ENCODE measurements at places on chromosomes 13 and 19. TPM values are rescaled to one million over a fixed set of nuclear protein-coding genes. Genes with fewer than 3 reads are reported as not detected.
A peak's percentile ranks its signal among the peaks of the same experiment; 100 is the strongest.

Gene PSG7
- not detected for polyA plus RNA-seq

GRCh38 chr19:11530432-11530831, 1.5 kb upstream of the ECSIT start:
- DNase-seq, result peak; percentile 81

DNA sequence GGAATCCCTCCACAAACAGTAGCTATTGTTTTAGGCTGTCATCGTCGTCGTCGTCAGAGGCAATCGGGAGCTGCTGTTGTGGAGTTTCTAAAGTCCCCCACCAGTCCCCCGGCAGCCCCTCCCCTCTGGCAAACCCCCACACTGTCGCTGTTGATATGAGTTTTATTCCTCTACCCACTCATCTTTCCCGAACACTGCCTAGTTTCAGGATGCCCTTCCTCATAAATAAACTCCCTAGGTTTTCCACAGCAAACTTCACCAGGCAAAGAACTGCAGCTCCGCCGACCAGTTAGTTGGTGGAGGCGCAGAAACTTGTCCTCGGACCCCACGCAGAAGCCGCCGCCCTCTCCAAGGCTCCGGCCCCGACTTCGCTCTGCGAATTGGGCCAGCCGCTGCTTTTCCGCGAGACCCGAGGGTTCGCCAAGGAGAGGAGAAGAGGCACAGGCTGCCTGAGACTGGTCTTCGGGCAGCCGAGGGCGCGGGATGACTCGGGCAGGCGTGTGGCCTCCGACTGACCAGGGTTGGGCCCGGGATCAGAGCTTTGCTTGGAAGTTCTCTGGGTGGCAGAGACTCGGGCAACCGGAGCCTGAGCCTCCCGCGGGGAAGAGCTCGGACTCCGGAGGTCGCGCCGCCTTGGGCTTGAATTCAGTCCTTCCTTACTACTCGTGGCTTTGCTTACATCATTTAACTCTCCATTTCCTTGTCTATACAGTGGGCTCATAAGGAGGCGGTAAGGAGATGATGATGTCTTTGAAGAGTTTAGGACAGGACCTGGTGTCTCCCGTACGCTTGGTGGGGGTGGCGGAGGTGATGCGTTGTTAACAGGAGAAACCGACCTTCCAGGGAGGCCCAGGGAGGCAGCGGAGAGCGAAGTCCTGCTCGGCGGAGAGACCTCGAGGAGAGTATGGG, 7.9 kb downstream of the PDX1 start:
- no peak for DNase-seq

DNA sequence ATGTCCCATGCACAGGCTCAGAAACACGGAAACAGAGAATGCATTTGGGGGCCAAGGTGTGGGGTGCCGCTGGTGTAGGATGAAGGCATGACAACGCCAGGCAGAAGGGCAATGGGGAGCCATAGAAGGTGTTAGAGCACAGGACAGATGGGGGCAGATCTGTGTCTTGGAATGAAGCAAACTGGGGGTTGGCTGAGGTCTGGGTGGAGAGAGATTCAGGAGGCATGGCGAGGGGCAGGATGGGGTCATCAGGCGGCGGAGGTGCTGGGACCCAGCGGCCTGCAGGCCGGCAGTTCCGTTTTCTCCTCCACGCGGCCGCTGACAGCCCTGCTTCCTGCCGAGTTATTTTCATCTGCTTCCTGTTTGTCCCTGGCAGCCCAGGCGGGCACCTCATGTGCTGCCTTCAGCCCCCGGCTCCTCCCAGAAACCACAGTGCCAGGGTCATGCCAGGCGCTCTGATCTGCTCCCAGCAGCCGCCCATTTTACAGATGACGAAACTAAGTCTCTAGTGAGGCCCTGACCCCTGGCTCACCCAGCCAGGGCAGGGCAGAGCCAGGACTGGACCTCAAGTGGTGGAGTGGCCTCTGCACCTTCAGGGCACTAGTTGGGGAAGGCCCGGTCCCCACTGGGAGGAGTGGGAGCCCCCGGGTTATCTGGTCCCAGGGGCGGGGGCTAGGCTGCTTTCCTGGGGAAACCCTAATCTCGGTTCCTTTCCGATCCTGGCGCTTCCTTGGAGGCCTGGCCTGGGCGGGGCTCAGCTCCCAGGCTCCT, 2.2 kb downstream of the ARHGAP45 start:
- no peak for DNase-seq

Gene ZSCAN1
- polyA plus RNA-seq, result 0.27 TPM

- DNase-seq, result no peak
Observed at GRCh38 chr13:79432086-79432485, 26.0 kb upstream of the RBM26 start.

Gene SLC17A7
- not detected for polyA plus RNA-seq

DNA sequence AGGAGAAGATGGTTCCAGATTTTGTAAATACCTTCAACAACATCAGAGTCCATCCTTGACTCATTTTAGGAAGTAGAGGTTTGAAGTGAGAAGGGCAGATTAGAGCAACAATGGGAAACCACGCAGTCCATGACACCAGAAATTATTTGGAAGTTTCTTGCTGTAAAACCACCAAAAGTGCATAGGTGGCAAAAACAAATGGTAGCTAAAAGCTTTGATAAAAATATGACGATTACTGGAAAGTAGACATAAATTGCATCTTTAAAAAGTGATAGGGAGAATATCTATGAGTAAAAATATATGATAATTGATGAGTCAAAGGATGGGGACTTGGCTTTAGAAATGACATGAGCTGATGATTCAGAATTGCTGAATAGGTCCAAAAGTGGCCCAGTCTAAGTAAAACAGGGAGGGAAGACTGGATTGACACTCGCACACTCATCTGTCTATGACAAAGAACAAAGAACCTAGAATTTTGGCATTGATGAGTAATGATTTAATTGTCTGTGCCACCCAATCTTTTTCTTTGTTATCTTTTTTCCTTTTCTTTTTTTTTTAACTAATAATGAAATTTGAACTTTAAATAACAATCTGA, 472.2 kb downstream of the MYO16 start:
- DNase-seq, result peak; percentile 8

DNA sequence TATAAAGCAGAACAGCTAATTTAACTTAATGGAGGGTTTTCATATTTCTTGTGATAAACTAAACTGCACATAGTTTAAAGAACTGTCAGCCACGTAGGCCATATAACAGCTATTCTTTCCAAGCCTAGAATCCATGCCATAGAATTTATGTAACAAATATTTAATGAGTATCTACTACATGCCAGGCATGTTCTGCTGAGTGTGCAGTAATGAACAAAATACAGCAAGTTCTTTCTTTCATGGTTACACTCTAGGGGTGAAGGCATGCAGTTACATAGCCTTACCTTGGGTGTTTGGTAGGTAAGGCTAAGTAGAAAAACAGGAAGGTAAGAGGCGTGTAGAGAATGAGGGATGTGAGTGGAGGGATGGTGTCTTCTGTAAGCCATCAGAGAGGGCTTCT, 4.6 kb downstream of the URI1 start:
- DNase-seq, result no peak

GRCh38 chr19:7450243-7451223, 38.3 kb downstream of the PEX11G start:
- peak; percentile 10 for DNase-seq

DNA sequence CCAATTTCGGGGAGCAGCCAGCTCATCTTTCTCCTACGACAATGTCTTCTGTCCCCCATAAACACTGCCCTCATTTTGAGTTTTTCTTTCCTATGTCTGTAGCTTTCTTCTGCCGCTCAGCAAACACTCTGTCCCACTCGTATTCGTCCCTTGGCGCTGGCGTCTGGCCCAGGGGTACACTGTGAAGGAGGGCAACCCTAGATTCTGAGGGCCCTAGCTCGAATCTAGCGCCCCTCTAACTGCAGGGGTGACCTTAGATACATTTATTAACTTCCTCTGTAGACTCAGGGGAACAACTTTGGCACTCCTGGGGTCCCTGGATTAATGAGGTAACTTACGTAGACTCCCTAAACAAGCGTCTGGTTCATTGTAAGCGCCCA, 677 bp upstream of the LRCH1 start:
- DNase-seq, result peak; percentile 15

Gene KLK11
- polyA plus RNA-seq, result not detected

Gene CNN1
- 30.0 TPM for polyA plus RNA-seq

- DNase-seq, result peak; percentile 7
Observed at GRCh38 chr19:1608359-1609102, 3.3 kb upstream of the UQCR11 start.

- DNase-seq, result no peak
Observed at GRCh38 chr13:110214637-110215036, 92.3 kb downstream of the COL4A1 start.

Gene DENND1C
- polyA plus RNA-seq, result not detected

DNA sequence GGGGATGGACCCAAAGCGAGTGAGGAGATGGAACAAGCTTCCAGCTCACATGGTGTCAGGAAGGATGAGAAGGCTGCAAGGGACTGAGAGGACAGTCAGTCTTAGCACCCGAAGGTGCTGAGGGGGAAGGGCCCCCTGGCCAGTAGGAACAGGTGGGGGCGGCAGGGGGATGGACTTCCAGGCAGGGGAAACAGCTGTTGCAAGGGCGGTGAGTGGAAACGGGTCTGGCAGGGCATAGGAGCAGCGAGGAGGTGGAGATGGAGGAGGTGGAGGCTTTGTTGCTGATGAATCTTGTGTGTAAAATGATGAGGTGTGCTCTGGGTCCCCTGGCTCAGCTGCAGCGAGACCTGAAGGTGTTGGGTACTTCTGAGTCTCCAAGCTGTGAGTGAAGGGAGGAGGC, 1.2 kb downstream of the MAP1S start:
- peak; percentile 39 for DNase-seq

Gene ZFR2
- not detected for polyA plus RNA-seq

Gene KIR3DL2
- polyA plus RNA-seq, result not detected

DNA sequence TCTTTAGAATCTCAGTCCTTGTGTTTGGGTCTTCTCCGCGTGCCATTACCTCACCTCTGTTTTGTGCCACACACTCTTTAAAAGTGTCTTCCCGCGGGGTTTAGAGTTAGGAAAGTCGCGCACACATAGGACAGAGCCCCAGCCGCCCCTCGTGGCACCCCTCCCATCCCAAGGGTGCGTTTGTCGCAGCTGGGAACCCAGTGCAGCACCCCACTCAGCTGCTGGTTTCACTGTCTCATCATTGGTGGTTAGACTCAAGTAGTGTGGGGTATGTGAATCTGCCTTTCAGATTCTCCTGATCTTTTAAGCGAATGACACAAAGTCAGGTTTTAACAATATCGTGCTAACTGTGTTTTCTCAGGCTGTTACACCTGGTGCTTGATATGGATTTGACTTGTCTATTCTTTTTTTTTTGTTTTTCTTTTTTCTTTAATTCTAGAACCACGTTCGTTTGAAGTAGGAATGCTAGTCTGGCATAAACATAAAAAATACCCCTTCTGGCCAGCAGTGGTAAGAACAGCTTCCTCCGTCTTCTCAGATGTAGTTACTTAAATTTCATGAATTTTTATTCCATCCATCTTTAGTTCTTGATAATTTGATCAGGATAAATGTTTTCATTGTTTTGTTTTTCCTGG, 19.5 kb upstream of the NDUFS7 start:
- peak; percentile 31 for DNase-seq

GRCh38 chr13:91214031-91214430, 133.5 kb upstream of the MIR17HG start:
- DNase-seq, result no peak

- no peak for DNase-seq
Observed at GRCh38 chr13:29448174-29448573, 147.3 kb downstream of the SLC7A1 start.

Gene CYP4F8
- polyA plus RNA-seq, result not detected

DNA sequence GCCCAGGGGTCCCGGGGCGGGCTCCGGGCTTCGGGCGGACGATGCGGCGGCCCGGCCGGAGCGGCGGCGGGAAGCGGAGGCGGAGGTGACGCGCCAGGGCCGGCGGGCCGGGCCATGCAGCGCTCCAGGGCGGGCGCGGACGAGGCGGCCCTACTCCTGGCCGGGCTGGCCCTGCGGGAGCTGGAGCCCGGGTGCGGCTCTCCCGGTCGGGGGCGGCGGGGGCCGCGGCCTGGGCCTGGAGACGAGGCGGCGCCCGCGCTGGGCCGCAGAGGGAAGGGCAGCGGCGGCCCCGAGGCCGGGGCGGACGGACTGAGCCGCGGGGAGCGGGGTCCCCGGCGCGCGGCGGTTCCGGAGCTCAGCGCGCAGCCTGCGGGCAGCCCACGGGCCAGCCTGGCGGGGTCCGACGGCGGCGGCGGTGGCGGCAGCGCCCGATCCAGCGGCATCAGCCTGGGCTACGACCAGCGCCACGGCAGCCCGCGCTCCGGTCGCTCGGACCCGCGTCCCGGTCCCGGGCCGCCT, 362 bp downstream of the WTIP start:
- DNase-seq, result peak; percentile 87

Gene SPACA4
- not detected for polyA plus RNA-seq

- peak; percentile 50 for DNase-seq
Observed at GRCh38 chr19:48881741-48882657, 9.8 kb downstream of the PPP1R15A start.

DNA sequence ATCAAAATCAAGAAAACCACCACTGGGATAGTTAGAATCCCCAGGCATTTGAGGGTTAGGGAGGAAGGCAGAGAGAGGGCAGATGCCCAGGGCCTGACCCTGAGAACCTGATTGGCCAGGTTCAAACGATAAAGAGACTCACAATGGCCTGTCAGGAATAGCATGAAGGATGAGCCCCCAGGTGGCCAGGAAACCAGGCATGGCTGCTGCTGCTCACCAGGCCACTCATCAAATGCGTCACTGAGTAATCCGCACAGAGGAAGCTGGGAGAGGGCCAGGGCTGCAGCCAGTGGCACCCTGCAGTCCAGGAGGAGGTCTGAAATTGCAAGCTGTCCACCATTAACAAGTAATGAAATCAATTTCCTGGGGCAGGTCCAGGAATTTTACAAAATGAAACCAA, 111.3 kb downstream of the KATNAL1 start:
- no peak for DNase-seq

DNA sequence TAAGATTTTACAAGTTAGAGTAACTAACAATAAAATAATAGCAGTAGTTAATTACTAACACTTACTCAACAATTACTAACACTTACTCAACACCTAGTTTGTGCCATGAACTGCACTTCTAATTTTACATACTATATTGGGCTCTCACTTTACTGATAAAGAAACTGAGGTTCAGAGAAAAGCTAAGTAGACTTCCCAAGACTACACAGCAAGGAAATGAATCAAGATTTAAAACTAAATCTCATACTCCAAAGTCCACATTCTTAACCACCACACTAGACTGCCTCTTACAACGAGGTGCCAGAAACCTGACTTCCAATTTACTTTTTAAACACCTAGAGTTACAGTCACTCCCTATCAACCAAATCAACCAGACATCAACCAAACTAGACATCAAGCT, 25.1 kb downstream of the RBM26 start:
- DNase-seq, result no peak

- DNase-seq, result peak; percentile 62
Observed at GRCh38 chr13:79455331-79455730, 25.6 kb upstream of the NDFIP2 start.

Gene AZU1
- polyA plus RNA-seq, result not detected

Gene OR7C1
- not detected for polyA plus RNA-seq

GRCh38 chr19:18440936-18441803, 3.2 kb upstream of the ISYNA1 start:
- no peak for DNase-seq

GRCh38 chr19:50695251-50696093, 24.1 kb downstream of the SHANK1 start:
- peak; percentile 41 for DNase-seq

DNA sequence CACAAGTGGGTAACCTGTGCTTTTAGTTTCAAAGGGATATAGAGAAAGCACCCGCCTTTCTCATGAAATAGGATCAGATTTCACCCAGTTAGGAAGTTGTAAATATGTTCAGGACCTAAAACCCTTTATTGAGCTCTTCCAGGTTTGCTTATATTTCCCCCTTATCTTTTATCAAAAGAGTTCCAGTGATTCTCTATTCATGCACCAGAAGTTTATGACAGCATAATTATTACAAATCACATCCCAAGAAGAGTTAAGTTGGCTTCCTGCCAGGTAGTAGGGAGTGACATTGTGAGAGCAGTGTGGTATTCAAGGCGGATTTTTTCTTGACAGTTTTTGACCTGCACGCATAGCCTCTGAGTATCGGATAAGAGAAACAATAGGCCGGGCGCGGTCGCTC, 190.3 kb downstream of the STK24 start:
- DNase-seq, result no peak
